Mesenchymal stem cell (in vitro differentiated cells and primary cell): ENCODE measurements at places on chromosomes 7 and 10.

DNA sequence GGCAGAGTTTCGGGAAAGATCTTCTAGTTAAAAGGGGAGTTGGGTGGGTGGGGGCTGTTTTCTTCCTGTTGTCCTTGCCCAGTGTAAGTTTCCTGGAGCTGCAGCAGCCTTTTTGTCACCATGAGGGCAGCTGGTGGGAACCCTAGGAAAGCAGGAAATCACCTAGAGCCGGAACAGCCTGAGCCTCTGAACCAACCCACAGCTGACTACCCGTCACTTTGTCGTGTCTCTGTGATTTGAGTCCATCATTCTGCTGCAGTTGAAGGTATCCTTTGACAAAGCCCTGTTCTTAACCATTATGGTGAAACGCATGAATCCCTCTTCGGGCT, 1.2 kb upstream of the C10orf143 start:
- DNase-seq: no peak

GRCh38 chr7:156544919-156545715, 95.5 kb upstream of the RNF32 start:
- DNase-seq: no peak

DNA sequence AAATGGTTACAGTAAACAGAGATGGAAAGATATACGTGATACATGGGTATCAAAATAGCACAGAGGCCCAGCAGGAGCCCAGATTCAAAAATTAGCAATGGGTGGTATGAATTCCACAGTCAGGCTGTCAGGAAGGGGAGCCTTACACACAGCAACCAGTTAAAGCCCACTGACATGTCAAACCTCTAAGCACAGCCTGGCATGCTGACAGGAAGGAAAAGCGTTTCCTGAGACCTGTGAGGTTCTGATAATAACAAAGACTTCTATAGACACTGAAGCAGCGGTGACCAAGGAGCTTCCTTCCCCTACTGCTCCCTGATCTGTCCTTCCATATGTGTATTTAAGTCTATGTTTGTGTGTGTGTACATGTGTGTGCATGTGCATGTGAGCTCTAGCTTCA, 89.9 kb downstream of the PHYHIPL start:
- DNase-seq: no peak

GRCh38 chr10:131811630-131812403, 89.0 kb upstream of the PPP2R2D start:
- DNase-seq: no peak

- no peak for DNase-seq
These were observed 705.6 kb upstream of the GALNT17 start for GRCh38 chr7:70426249-70426880.

GRCh38 chr10:58508316-58508715, 4.4 kb upstream of the BICC1 start:
- DNase-seq: peak; percentile 32

DNA sequence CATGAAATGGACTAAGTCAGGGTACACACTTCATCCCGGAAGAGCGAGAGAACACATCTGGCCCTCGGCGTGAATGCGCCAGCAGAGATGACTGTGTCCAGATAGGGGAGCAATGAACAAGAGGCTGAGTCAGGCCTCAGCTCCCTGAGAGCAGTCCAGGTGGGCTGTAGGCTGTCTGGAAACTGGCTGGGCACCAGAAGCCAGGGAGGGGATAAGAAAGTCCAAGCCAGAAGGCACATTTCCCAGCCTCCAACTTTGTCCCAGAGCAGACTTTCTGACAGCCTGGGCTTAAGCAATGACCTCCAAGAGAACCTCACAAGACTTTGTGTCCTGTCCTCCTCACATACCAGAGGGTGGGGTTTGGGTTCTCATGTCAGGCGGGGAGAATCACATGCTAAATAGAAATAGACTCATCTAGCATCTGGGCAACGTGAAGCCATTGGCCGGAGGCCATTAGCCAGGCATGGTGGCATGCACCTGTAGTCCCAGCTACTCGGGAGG, 157.2 kb downstream of the ARHGAP12 start:
- no peak for DNase-seq

GRCh38 chr10:24501056-24501711, 222.5 kb downstream of the ARHGAP21 start:
- no peak for DNase-seq

DNA sequence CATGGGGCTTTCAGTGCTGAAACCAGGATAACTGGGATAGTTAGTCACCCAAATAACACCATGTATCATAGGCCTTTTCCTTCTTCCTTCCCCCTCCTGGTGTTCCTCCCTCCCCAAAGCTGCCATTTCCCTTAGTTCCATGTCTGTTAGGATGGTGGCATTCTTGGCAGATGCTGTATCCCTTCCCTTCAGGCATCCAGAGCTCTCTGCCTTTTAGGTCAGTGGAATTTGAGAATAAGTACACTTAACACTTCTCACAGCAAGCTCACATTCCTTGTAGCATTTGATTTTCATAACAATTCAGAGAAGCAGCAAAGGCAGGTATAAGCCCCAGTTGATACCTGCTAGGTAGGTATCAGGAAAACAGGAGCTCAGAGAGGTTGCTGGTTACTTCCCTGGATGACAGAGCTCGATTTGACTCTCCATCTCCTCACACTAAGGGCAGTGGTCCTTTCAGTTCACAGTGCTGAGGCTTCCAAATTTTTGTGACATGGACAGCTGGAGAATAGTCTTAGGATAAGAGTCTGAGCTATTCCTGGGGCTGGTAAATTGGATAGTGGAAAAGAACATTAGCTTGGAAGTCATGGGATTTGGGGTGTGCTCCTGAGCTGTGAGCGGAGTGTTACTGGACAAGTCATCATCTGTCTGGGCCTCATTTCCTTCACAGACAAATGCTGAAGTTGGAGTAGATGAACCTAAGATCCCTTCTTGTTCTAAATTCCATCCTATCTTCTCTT, 108.7 kb upstream of the RHOBTB1 start:
- no peak for DNase-seq

DNA sequence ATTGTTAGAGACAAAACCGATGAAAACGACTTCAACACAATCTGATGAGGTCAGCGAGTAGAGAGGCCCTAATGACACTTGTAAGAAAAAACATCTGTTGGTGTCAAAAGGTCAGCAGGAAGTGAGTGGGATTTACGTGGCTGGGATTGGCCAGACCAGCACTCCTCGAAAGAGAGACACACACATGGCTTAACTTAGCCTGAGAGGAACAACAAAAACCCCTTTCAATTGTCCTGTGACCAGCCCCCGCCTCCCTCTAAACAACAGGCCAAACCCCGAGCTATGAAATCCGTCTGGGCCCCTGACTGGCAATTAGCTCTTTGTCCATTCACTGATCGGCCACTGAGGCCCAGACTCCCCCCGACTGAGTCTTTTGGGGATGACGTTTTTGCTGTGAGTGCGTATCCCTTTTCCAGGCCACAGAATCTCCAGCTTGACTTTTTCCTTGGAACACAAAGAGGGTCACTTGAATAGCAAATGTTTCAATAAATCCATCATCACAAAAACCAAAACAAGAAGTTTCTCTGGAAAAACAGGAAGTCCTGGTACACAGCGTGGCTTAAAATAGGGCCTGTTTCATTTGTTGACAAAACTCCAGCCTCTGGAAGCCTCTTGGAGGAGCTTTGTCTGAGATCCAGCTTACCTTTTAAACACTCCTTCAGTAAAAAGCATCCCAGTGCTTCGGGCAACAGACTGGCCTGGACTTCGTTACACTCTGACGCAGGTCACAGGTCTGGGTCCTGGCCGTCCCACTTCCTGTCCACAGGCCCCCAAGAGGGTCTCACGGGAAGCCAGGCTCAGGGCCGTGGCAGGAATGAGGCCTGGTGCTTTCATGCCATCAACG, 103.0 kb downstream of the CTBP2 start:
- DNase-seq: peak; percentile 98

DNA sequence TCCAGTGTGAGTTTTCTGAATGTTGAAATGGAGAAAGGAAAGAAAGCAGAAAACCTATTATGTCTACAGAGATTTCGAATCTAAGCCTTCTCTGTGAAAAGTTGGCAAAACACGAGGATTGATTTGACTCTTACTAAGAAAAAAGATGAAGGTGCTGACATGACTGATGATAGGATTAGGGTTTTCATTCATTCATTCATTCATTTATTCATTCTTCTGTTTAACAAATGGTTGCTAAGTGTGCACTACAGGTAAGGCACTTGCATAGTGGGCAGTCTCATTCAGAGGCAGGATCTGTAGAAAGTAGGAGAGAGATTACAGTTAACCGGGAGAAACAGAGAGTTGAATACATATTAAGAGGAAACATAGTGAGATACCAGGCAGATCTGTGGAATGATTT, 137.1 kb downstream of the ZNF365 start:
- DNase-seq: no peak

DNA sequence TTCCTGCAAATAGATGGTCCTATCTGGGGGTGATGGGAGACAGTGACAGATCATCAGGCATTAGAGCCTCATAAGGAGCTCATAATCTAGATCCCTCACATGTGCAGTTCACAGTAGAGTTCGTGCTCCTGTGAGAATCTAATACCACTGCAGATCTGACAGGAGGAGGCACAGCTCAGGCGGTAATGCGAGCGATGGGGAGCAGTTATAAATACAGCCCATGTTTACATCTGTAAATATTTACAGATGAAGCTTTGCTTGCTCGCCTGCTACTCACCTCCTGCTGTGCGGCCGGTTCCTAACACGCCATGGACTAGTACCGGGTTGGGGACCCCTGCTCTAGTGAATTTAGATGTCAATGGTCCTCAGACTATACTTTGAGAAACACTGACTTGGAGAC, 17.0 kb upstream of the CDCA7L start:
- DNase-seq: no peak

GRCh38 chr7:468681-469562, 50.7 kb downstream of the PDGFA start:
- DNase-seq: peak; percentile 86

DNA sequence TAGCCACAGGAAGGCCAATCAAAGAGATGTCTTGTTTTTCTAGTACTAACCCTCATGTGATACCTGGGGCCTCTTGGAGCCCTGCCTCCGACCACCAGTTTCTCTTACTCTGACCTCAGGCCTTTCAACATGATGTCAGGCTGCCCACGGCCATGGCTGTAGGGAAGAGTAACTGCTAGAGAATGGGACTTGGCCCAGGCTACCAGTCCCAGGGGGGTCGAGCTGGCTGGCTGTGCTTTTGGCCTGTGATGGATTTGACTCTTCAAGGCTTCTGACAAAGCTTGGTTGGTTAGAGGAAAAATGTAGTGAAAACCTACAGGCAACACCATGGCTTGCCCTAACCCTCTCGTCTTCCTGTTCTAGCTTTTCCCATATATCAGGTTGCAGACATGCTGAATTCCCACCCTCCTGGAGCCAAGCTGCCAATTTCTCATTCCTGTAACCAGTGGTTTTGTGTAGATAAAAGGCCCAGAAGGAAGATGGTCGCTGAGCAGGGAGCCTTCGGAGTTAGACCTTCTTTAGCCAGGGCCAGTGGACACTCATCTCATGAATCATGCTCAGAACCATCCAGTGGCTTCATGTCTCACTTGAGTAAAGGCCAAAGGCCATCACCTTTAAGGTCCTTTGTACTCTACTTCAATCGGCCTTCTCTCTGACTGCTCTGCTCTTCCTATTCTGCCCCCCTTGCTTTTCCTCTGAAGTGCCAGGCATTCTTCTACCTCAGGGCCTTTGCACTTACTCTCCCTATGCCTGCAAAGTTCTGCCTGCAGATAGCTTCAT, 19.7 kb downstream of the SUFU start:
- peak; percentile 35 for DNase-seq

- DNase-seq: no peak
These were observed 38.0 kb downstream of the UBE3C start for GRCh38 chr7:157176771-157177170.
